NCI-H510A (cell line): ENCODE measurements at places on chromosomes 7 and 10.

DNA sequence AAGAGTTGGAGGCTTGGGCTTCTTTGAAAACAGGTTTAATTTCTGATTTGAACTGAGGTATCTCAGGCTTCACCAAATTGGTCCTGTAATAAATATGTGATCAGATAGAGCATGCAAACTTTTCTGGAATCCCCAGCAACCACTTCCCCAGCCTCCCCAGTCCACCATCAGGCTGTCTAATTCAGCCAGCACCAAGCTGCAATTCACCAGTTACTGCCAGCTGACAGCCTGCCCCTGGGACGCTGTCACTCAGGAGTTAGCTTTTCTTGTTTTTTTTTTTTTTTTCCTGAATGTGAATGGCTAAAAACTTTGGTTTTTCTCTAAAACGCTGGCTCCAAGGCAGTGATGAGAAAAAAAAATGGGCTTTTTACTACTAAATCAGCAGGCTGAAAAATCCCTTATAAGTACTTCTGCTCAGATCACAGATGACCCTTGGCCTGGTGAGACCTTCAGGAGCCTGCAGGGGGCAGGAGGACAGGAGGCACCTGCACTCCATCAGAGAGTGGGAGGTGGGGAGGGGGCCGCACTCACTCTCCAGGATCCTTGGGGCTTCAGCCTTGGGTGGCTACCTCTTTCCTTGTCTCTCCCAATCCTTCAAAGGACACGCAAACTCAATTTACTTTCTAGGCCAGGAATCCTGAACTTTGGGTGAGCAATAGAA lies 349.4 kb downstream of the GATA3 start:
- DNase-seq: no peak

DNA sequence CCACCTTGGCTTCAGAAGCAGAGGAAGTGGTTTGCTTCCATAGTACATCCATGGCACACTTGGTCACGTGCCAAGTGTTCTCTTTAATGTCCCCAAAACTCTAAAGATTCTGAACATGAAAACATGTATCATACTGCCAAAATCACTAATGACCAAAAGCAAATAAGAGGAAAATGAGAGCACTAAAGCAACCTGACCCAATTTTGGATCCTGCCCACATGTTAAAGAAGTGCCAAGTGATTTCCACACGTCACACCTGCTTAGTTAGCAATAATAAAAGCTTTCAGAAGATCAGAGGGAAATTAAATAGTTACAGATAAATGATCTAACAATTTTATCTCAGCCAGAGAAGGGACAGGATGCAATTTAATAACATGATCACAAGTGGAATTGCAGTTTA lies 1170.0 kb downstream of the XPNPEP1 start:
- DNase-seq: no peak

- no peak for DNase-seq
Measured at GRCh38 chr10:26486990-26487850, 49.1 kb downstream of the APBB1IP start.

- no peak for DNase-seq
Measured at GRCh38 chr7:19143881-19144574, 1.2 kb downstream of the FERD3L start.

GRCh38 chr10:119931871-119932270 lies 39.3 kb downstream of the SEC23IP start:
- DNase-seq: no peak

- DNase-seq: no peak
Measured at GRCh38 chr10:30391266-30391665, 42.2 kb upstream of the MTPAP start.
